Stomach (tissue), 19 donors: ENCODE measurements at places on chromosomes 5 and 9. TPM values are rescaled to one million over a fixed set of nuclear protein-coding genes. Genes with fewer than 3 reads are reported as not detected.
A peak's percentile ranks its signal among the peaks of the same experiment; 100 is the strongest.

GRCh38 chr9:93205045-93205768 is 21.3 kb downstream of the WNK2 start:
- peak; percentile 43 for DNase-seq
- H3K27me3 ChIP-seq = no peaks in the 10 kb centered on the region
- H3K4me3 ChIP-seq = no peak overlapping the region
- no peaks in the 10 kb centered on the region for H3K36me3 ChIP-seq
- peak overlapping the region; percentile 13 for H3K27ac ChIP-seq

DNA sequence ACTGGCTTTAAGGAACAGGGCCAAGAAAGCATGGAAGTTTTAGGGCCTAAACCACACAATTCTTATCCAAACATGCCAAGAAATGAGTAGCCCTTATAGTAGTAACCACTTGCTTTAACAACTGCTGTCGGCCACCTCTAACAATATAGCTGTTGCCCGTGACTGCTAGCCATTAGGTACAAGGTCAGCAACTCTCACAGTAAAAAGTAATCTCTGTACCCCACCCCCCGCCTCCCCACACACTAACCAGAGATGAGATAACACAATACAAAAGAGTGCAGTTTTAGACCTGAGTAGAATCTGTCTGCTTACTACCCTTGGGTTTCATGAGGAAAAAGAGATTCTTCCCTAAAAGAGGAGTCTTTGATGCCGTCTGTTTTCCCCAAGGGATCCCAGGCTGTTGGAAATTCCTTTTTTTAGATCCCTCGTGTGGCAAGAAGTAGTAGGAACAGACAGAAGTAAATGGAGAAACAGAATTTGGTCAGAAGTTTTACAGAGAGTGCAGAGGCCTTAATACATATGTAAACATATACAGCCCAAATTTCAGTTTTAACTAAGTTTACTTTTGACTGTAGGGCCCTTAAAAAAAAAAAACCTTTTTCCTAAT is 94.3 kb downstream of the WDR41 start:
- no peaks in the 10 kb centered on the region for H3K4me1 ChIP-seq
- no peaks in the 10 kb centered on the region for H3K36me3 ChIP-seq
- no peaks in the 10 kb centered on the region for H3K27me3 ChIP-seq
- H3K4me3 ChIP-seq = no peak overlapping the region
- DNase-seq = no peak

GRCh38 chr5:5667136-5667554 is 244.7 kb downstream of the ICE1 start:
- H3K36me3 ChIP-seq = no peaks in the 10 kb centered on the region
- DNase-seq = no peak
- no peaks in the 10 kb centered on the region for H3K4me1 ChIP-seq
- no peak overlapping the region for H3K27ac ChIP-seq

DNA sequence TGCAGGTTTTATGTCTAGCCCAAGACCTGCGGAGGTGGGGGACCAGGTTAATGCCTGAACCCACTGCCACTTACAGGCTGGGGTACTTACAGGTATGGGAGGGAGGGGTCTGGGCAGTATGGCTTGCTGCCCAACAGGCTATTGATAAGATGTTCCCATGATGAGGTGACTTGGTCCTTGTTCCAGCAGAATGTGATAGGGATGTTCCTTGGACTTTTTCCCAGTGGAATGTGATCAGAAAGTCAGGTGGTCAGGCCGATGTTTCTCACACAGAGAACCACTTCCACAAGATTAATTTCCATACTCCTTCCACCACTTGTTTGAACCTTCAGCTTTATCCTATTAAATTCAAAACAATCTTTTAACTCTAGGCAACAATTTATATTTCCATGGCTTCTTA is 27.0 kb upstream of the GPX3 start:
- H3K4me3 ChIP-seq = no peak overlapping the region
- no peaks in the 10 kb centered on the region for H3K27me3 ChIP-seq
- no peak overlapping the region for H3K27ac ChIP-seq

- H3K4me1 ChIP-seq = peaks cover 21% of the 10 kb centered on the region
- peak overlapping the region; percentile 70 for H3K27ac ChIP-seq
- H3K4me3 ChIP-seq = no peak overlapping the region
These were observed 249.2 kb upstream of the KLF4 start for GRCh38 chr9:107738789-107739188.

DNA sequence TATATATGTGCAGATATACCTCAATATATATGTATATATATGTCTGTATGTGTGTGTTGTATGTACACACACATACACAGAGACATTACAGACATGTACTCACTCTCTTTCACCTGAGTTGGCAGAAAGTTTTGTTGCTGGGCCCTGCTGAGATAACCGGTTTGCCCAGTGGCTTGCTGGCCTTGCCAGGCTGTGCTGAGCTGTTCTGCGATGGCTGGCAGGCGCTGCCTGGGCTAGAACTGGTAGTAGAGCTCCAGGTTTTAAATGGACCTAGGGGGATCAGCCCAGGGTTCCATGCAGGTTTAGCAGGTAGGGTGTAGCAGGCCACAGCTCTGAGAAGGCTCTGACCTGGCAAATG is 394.3 kb downstream of the GADD45G start:
- no peaks in the 10 kb centered on the region for H3K36me3 ChIP-seq
- peak; percentile 89 for DNase-seq
- peak overlapping the region; percentile 93 for H3K27ac ChIP-seq
- peaks cover 41% of the 10 kb centered on the region for H3K4me1 ChIP-seq

DNA sequence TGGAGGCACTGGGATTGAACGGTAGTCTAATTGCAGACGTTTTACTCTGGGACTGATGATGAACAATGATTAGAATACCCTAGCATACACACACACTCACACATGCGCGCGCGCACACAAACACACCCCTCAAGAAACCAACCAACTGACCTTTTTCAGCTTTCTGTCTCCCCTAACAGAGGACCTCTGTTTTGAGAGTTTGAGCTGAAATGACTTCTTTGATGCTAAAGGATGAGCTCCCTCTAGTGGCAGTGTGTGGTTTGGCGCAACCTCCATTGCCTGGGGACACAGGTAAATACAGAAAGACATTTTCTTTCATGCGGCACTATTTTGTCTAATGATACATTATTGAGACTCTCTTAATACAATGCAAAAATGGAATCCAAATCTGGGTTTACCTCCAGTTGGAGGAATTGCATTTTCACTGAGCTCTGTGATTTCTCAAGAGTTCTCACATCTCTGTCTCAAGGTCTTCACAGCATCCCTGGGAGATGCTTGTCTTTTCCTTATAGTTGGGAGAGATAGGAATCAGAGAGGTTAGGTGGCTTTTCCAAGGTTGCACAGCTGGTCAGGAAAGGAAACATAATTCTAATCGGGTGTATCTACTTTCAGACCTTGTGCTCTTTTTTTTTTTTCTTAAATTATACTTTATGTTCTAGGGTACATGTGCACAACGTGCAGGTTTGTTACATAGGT is 187.5 kb downstream of the TMEM38B start:
- peak; percentile 72 for DNase-seq
- H3K27ac ChIP-seq = no peak overlapping the region
- no peaks in the 10 kb centered on the region for H3K4me1 ChIP-seq
- no peak overlapping the region for H3K4me3 ChIP-seq
- no peaks in the 10 kb centered on the region for H3K36me3 ChIP-seq
- H3K27me3 ChIP-seq = no peaks in the 10 kb centered on the region

- H3K27me3 ChIP-seq = no peaks in the 10 kb centered on the region
- H3K4me3 ChIP-seq = no peak overlapping the region
- no peak for DNase-seq
- no peaks in the 10 kb centered on the region for H3K36me3 ChIP-seq
These were observed 259.9 kb downstream of the GADD45G start for GRCh38 chr9:89864731-89865130.

GRCh38 chr9:129587487-129588262 is 33.2 kb downstream of the C9orf50 start:
- no peak overlapping the region for H3K27ac ChIP-seq
- no peaks in the 10 kb centered on the region for H3K4me1 ChIP-seq
- H3K4me3 ChIP-seq = no peak overlapping the region
- H3K36me3 ChIP-seq = no peaks in the 10 kb centered on the region

DNA sequence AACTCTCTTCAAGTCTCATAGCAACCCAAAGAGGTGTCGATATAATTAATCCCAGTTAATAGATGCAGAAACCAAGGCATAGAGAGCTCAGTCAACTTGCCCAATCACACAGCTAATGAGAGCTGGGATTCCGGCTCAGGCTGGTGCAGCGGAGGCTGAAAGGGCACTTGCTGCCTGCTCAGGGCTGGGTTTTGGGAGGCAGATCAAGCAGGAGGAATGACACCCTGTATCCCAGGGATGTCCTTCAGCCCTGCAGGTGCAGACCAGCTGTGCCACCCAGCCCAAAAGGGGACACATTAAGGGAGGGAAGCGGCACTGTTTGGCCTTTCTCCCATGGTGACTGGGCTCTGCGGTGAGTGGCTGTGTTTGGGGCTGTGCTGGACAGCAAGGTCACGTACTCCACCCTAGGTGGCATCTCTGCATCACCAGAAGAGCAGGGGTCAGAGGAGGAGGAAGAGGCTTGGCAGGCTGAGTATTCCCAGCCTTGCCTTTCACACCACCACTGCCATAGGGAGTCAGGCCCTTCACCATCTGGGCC is 124.1 kb downstream of the MVB12B start:
- H3K27me3 ChIP-seq = no peaks in the 10 kb centered on the region
- no peak for DNase-seq
- H3K4me3 ChIP-seq = no peak overlapping the region
- H3K4me1 ChIP-seq = no peaks in the 10 kb centered on the region

- H3K27ac ChIP-seq = no peak within 1 kb of the TSS
- no peak within 1 kb of the TSS for H3K4me3 ChIP-seq
- no peaks in the 10 kb centered on the region for H3K4me1 ChIP-seq
- H3K36me3 ChIP-seq = no peaks in the 10 kb centered on the region
These were observed at the start of gene OR1Q1 for GRCh38 chr9:122614362-122614761. TSS of gene OR1Q1 (plus strand) at chr9:122614738. CDS start at chr9:122614738, 0 bp downstream.

- H3K27me3 ChIP-seq = no peaks in the 10 kb centered on the region
- H3K4me3 ChIP-seq = no peak overlapping the region
- no peak for DNase-seq
These were observed 44.0 kb downstream of the VAV2 start for GRCh38 chr9:133948131-133948530.

DNA sequence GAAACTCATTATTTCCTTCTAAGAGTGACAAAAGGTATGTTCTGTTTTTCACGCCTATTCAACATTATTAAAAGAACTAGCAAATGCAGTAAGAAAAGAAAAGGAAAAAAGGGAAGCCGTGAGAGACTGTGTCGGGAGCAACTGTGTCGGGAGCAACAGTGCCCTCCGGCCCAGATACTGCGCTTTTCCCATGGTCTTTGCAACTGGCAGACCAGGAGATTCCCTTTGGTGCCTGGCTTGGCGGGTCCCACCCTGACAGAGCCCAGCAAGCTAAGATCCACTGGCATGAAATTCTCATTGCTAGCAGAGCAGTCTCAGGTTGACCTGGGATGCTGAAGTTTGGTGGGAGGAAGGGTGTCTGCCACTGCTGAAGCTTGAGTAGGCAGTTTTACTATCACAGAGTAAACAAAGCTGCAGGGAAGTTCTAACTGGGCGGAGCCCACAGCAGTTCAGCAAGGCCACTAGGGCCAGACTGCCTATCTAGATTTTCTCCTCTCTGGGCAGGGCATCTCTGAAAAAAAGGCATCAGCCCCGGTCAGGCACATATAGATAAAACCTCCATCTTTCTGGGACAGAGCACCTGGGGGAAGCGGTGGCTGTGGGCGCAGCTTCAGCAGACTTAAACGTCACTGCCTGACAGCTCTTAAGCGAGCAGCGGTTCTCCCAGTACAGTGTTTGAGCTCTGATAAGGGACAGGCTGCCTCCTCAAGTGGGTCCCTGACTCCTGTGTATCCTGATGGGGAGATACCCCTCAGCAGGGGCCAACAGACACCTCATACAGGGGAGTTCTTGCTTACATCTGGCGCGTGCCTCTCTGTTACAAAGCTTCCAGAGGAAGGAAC is 1237.4 kb upstream of the CDH18 start:
- H3K36me3 ChIP-seq = no peaks in the 10 kb centered on the region
- H3K27me3 ChIP-seq = no peaks in the 10 kb centered on the region
- H3K4me1 ChIP-seq = no peaks in the 10 kb centered on the region
- no peak overlapping the region for H3K27ac ChIP-seq
- no peak overlapping the region for H3K4me3 ChIP-seq
- no peak for DNase-seq

GRCh38 chr5:169301986-169302385 is 1.0 kb upstream of the SLIT3 start:
- no peak for DNase-seq
- no peaks in the 10 kb centered on the region for H3K36me3 ChIP-seq
- H3K4me3 ChIP-seq = no peak overlapping the region
- no peaks in the 10 kb centered on the region for H3K27me3 ChIP-seq
- no peak overlapping the region for H3K27ac ChIP-seq
- peaks cover 33% of the 10 kb centered on the region for H3K4me1 ChIP-seq

DNA sequence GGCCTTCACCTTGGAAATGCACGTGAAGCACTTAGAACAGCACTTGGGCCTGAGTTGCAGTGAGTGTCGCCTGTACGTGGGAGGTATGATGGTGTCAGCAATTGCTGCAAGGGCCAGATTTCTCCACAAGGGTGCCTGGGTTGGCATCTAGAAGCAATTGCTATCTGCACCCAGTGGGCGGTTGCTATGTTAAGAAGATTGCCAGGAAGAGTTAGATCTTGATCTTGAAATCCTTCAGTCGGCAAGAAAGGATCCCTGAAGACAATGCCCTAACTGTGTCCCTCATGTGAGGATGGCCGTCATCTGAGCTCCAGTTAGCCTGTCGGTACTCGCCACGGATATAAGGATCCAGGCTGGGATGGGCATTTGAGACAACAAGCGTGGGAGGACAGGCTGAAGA is 62.9 kb downstream of the MAMDC2 start:
- peaks cover 8% of the 10 kb centered on the region for H3K36me3 ChIP-seq
- no peak overlapping the region for H3K27ac ChIP-seq
- H3K4me3 ChIP-seq = no peak overlapping the region
- no peaks in the 10 kb centered on the region for H3K27me3 ChIP-seq
- H3K4me1 ChIP-seq = peaks cover 10% of the 10 kb centered on the region

DNA sequence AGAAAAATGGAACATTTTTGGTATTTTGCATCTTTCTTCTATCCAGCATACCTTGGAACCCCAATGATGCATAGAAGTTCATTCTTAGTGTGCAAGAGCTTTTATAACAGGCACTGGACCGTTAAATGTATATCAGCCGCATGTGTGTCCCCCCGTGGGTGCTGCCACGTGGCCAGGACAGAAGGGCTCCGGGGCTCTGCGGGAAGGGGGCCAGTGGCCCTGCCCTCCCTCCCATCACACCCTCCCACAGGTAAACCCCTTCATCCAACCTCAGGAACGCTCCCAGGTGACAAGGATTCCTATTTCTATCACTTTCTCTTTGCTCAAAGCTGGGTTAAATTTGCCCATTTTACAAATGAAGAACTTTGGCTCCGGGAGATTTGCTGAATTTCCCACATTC is 393.4 kb upstream of the IRX4 start:
- no peak overlapping the region for H3K4me3 ChIP-seq
- no peak overlapping the region for H3K27ac ChIP-seq
- no peaks in the 10 kb centered on the region for H3K36me3 ChIP-seq
- H3K27me3 ChIP-seq = peaks cover 4% of the 10 kb centered on the region
- no peak for DNase-seq

- no peaks in the 10 kb centered on the region for H3K27me3 ChIP-seq
- no peak overlapping the region for H3K27ac ChIP-seq
- H3K4me1 ChIP-seq = no peaks in the 10 kb centered on the region
- peak; percentile 48 for DNase-seq
These were observed 7.5 kb upstream of the TTC1 start for GRCh38 chr5:160001457-160001856.

GRCh38 chr9:91419222-91420191 is 4.1 kb downstream of the NFIL3 start:
- H3K36me3 ChIP-seq = no peaks in the 10 kb centered on the region
- peaks cover 5% of the 10 kb centered on the region for H3K27me3 ChIP-seq

The OBP2B gene
- not detected for total RNA-seq

The JAKMIP2 gene
- total RNA-seq = 2.7 TPM

The DNAI1 gene
- total RNA-seq = not detected

The SHB gene
- 19.2 TPM for total RNA-seq

The PCDHGA6 gene
- 1.9 TPM for total RNA-seq

The SLC6A7 gene
- 29.3 TPM for total RNA-seq
